Hematopoietic multipotent progenitor cell treated with erythropoietin and hydrocortisone succinate and interleukin-3 and kit ligand, for 4 days (in vitro differentiated cells): ENCODE measurements at places on chromosomes 16 and 17.

DNA sequence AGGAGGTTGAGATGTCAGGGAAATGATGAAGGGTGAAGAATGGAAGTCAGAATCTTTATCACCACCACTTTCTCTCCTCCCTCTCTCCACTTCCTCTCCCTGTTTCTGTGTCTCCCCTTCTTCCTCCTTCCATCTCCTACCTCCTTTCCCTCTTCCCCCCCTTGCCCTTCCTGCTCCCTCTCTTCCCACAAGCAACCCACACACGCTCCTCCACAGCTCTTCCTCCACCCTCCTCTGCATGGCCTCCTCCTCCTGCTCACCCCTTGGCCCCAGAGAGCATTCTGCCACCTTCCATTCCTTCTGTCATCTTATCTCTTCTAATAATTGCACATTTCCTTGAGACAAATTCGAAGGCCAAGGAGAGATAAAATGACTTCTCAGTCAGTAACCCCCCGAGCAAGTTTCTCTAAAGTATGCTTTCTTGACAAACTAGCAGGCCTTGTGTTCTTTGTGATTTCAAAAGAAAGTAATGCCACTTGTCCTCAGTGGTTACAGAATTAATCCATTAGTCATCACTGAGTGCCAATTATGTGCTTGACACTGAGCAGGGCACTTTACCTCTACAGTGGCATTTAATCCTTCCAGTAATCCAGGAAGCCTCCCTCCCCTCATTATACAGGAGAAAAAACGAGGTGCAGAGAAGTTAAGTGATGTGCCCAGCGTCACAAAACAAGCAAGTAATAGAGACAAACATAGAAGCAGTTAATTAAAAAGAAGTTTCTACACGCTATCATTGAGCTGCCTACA is 72.3 kb upstream of the CCL1 start:
- peak; percentile 49 for DNase-seq

DNA sequence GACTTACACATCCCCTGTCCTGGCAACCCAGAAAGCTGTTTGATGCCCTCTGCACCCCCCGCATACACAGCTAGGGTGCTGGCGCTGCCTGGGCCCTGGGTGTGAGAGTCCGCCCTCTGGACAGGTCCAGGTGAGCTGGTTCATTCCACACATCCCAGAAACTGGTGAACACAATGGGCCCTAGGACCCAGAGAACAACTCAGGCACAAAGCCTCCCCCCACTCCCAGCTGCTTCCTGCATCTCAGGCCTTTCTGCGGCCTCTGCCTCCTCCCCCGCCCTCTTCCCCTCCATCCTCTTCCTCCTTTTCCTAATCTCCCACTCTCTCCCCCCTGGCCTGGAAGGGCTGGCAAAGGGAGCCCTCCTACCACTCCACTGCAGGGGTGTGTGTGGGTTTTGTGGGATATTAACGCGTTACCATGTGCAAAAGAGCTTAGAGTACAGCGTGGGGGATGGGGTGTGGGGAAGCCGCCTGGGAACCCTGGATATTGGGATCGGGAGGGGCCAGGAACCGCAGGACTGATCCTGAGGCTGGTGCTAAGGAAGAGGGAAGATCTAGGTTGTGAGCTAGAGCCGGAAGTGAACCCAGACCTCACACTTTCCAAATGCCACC is 1.6 kb upstream of the PPP1R9B start:
- DNase-seq = peak; percentile 91

DNA sequence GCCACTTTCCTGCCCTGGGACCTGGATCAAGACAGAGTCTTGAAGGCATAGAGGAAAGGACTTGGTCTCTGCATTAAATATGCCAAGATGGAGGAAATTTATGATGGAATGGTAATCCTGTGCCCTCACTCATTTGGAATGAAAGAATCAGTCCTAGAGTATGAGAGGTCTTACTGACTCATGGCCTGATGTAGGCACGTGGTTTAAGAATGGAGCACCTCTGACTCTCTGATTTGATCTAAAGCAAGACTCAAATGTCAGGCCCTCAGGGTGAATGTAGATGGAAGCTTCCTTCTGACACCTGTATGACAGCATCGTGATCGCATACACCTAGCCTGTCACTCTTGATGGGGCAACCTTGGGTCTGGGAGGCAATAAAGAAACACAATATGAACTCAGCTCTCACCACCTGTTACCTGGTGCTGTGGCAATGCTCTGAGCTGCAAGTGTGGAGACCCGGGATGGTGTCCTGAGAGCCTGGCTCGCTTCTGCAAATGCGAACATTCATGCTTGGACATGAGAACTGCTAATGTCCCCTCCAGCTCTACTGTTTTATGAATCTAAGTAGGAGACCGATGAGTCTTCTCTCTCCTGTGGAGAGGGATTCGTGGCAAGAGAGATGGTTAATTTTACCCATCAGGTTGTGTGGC is 229.9 kb downstream of the ABCC12 start:
- DNase-seq = no peak

DNA sequence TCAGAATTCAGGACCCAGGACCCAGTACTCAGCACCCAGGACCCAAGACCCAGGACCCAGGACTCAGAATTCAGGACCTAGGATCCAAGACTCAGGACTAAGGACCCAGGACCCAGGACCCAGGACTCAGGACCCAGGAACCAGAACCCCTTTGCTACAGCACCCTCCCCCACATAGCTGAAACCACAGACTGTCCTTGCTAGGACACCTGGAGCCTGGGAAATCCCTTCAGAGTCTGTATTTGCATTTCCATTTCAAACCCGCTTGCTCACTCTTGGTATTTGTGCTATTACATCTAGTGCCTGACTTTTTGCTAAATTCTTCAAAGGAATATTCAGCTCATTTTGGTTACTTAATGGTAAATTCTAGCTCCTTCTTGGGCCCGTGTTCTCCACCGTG is 275.8 kb upstream of the MAF start:
- no peak for DNase-seq

GRCh38 chr16:12390644-12391043 is 413.0 kb downstream of the CPPED1 start:
- DNase-seq = no peak

GRCh38 chr16:57497121-57497520 is 10.8 kb upstream of the DOK4 start:
- DNase-seq = no peak

DNA sequence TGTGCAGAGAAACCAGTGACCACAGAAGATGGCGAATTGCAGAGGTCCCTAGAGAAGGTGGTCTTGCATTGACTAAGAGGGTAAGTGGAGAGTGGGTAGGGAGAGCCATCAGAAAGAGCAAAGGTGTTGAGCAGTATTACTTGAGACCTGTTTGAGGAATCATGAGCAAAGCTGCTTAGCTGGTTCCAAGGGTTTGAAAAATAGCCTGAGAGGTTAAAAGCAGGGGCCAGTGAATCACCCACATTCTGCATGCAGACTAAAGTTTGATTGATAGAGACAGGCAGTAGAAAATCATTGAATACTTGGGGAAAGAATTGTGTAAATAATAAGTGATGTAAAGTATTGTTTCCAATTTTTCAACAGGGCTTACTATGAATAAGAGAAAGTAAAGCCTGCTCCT is 34.0 kb upstream of the KCNJ16 start:
- no peak for DNase-seq

- DNase-seq = no peak
Measured at GRCh38 chr16:7027401-7027800, 305.2 kb upstream of the RBFOX1 start.

DNA sequence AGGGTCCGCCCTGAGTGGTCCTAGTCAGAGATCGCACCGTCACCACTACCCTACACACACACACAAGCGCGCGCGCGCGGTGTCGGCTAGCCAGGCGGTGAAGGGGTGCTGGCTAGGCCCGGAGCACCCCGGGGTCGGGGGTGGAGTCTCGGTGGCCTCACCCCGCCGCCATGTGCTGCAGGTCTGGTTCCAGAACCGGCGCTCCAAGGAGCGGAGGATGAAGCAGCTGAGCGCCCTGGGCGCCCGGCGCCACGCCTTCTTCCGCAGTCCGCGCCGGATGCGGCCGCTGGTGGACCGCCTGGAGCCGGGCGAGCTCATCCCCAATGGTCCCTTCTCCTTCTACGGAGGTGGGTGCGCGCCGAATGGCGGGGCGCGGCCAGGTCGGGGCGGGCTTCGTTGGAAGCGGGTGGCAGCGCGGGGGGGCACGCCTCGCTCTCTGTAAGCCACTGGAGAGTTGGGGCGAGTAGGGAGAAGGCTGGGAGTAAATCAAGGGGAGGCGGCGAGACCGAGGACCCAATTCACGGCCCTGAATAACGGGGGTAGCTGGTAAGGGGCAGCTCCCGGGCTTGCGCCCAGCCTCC is 4.8 kb downstream of the LHX1 start:
- DNase-seq = no peak
